Stimulated activated CD8-positive, alpha-beta memory T cell treated with anti-CD3 and anti-CD28 coated beads, Interleukin-7, amount 100 ng/mL, for 4 hours (primary cell): ENCODE measurements at places on chromosomes 2 and 18.

DNA sequence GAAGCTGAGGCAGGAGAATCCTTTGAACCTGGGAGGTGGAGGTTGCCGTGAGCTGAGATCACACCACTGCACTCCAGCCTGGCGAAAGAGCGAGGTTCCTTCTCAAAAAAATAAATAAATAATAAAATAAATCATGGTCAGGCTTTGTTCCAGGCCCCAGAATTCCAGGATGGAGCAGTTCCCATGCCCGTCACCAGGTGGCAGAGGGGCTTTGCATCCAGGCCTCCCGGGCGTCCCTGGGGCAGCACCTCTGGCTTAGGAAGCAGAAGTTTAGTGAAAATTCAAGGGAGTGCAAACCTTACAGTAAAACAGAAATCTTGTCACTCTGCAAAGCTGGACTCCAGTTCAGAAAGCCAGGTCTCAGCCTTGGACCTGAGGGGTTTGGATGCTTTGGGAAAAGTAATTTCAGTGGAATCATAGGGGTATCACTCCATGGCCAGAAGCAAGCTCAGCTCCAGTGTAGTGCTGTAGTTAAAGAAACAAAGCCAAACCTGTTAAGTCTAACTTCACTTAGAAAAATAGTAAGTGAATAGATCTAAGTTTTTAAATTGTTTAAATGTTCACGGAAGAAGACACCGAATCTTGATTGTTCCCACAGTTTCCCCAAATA is 512.7 kb downstream of the CMPK2 start:
- DNase-seq, result no peak

DNA sequence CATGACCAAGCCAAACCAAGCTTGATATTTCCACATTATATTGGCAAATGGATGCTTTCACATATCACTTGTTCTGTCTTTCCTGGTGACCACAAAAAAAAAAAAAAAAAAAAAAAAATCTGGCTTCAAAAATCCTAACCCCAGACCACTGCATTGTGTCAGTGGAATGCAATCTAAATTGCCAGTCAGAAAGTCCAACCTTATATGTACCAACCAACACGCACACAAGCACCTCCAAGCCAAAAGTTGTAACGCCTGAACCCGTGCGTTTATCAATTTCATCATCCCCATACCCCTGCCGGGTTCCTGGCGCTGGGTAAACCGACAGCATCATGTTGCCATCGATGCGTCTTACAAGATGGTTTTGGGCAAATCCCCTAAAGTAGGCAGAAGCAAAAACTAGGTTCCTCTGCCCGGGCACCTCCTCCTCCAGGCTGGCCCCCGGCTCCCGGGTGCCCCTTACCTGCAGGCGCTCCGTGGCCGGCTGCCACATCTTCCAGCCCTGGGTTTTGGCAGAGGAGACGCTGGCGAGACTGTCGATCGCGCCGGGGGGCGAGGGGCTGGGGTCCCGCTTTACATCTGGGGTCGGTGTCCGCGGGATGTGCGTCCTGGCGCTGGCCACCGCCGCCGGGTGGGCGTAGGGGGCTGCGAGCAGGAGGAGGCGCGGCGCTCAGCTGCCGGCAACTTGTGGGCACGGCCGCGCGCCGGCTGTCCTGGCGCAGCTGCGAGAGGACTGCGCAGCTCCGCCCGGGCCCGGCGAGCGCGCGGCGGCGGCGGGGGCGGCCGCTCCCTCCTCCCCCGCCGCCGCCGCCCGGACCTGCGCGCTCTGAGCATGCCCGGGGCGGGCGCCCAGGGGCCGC is at the start of gene PID1:
TSS of gene PID1 (minus strand) at position 737 of the 860 bp plus-strand sequence. CDS start at position 493, 244 bp downstream.
- DNase-seq, result no peak

GRCh38 chr2:72135921-72136320 is 11.7 kb downstream of the CYP26B1 start:
- no peak for DNase-seq

DNA sequence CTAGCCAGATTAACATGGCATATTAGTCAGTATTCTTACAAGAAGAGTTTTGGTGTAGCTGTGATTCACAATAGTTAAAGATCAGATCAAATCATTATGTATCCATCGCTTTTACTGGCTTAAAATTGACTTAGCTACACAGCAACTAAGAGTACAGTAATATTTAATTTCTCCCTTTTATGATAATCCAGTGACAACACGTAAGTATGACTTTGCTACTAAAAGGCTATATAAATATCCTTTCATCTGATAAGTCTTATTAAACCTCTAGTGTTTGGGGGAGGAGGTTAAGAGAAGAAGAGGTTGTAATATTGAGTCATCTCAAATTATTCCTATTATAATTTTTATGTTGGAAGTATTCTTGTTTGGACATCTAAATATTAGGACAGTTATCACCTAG is 51.0 kb downstream of the KCNG3 start:
- no peak for DNase-seq

DNA sequence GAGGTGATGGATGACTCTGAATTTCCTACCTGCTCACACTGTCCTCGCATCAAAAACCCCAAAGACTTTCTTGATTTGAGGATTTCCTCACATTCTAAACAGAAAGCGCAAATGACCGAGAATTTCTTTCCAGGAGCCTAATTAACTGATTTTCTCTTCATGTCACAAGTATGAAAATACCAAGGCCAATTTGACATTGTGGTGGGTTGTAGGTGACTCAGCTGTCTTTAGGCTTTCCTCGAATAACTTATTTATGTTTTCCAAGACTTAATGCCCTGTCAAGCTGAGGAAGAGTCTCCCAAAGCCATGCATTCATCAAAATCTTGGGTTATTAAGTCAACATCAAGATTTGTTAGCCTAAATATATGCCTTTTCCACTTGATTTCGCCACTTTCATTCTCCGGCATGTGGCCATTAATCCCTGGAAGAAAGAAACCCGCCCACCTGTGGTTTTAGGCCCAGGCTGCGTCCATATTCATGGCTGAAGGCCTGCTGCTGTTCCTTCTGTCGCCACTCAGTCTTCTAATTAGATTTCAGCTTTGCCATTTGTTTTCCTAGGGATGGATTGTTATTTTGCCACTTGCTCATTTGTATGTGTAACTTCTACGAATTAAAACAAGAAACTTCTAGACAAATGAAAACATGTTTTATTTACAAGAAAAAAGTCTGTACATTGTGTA is 84.9 kb downstream of the ST6GAL2 start:
- no peak for DNase-seq
